ENCODE measurements at places on chromosomes 1 and 21. TPM values are rescaled to one million over a fixed set of nuclear protein-coding genes. Genes with fewer than 3 reads are reported as not detected.

DNA sequence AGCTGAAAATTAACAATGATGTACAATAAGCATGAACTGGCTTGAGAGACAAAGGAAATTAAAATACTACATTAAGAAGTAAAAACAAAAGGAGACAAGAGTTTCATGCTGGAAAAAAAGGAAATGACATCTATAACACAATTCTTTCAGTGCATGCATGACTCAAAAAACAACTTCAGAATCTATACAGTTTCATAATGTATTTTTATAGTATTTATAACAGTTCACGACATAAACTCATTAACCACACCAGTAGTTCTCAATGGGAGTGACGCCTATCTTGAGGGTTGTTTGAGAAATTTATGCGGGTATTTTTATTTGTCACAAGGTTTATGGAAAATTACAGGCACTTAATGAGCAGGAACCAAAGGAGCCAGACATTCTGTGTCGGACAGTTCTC lies 168.5 kb downstream of the SMYD3 start:
- H3K27me3 ChIP-seq = no peaks in the 10 kb centered on the region
- H3K27ac ChIP-seq = no peak overlapping the region
- no peaks in the 10 kb centered on the region for H3K4me1 ChIP-seq
- no peak overlapping the region for H3K4me3 ChIP-seq

GRCh38 chr21:17688912-17689874 lies 76.5 kb upstream of the BTG3 start:
- DNase-seq = no peak
- H3K4me3 ChIP-seq = no peak overlapping the region
- H3K36me3 ChIP-seq = no peaks in the 10 kb centered on the region
- H3K4me1 ChIP-seq = peaks cover 5% of the 10 kb centered on the region
- H3K27me3 ChIP-seq = no peaks in the 10 kb centered on the region
- no peak overlapping the region for H3K27ac ChIP-seq

GRCh38 chr1:108072212-108072611 lies 107.2 kb upstream of the VAV3 start:
- H3K36me3 ChIP-seq = no peaks in the 10 kb centered on the region
- DNase-seq = no peak
- no peak overlapping the region for H3K4me3 ChIP-seq
- peaks cover 3% of the 10 kb centered on the region for H3K4me1 ChIP-seq
- H3K27ac ChIP-seq = no peak overlapping the region
- H3K27me3 ChIP-seq = no peaks in the 10 kb centered on the region

GRCh38 chr1:86718786-86719185 lies 14.4 kb downstream of the SH3GLB1 start:
- H3K36me3 ChIP-seq = no peaks in the 10 kb centered on the region
- no peak overlapping the region for H3K4me3 ChIP-seq
- peaks cover 25% of the 10 kb centered on the region for H3K4me1 ChIP-seq

Gene S100A12
- 2.2 TPM for total RNA-seq

Gene DPYD
- 10.0 TPM for total RNA-seq

All from adrenal gland (tissue), 19 donors.